ENCODE measurements at places on chromosomes 3 and 15.
A peak's percentile ranks its signal among the peaks of the same experiment; 100 is the strongest.

GRCh38 chr15:101008158-101009139 lies 89.3 kb downstream of the LRRK1 start:
- H3K27me3 ChIP-seq, result no peaks in the 10 kb centered on the region
- peak overlapping the region; percentile 36 for H3K4me3 ChIP-seq
- peaks cover 4% of the 10 kb centered on the region for H3K4me1 ChIP-seq
- H3K36me3 ChIP-seq, result no peaks in the 10 kb centered on the region

DNA sequence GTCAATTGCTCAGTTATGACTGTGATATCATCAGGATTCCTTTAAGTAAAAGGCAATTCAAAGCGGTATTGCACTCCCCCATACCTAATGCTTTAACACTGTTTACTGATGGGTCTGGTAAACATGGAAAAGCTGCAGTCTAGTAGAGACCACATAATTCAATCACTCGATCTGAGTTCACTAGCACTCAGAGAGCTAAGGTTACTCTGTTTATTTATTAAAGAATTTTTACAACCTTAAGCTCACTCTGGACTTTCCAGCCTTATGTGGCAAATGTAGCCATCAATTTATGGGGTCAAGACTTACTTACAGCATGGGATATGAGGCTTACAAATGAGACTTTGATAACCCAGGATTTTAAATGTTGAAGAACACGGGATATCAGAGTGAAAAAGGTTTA lies 18.4 kb upstream of the CCR2 start:
- H3K4me1 ChIP-seq, result no peaks in the 10 kb centered on the region
- H3K36me3 ChIP-seq, result no peaks in the 10 kb centered on the region
- no peak overlapping the region for H3K27ac ChIP-seq
- no peak overlapping the region for H3K4me3 ChIP-seq
- H3K27me3 ChIP-seq, result no peaks in the 10 kb centered on the region

- H3K27me3 ChIP-seq, result no peaks in the 10 kb centered on the region
- H3K4me1 ChIP-seq, result peaks cover 17% of the 10 kb centered on the region
- H3K36me3 ChIP-seq, result no peaks in the 10 kb centered on the region
- no peak overlapping the region for H3K4me3 ChIP-seq
- H3K27ac ChIP-seq, result peak overlapping the region; percentile 71
Measured at GRCh38 chr15:88649286-88649733, 10.5 kb downstream of the ISG20 start.

DNA sequence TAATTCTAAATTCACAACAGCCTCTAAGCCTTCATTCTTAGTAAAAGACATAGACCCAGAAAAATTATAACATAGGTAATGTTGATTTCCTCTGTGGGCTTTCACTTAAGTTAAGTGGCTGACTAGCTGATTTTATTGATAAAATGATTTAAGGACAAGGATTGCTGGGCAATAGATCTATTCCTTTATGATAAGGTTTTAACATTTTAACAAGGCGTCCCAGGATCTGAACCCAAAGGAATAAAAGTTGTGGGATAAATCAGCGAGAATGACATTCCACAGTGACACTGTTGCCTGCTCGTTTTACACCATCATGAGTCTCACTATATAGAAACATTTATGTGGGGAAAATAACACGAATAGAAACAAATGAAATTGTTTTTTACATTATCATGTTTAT lies 1151.0 kb downstream of the ZPLD1 start:
- no peaks in the 10 kb centered on the region for H3K27me3 ChIP-seq
- H3K4me3 ChIP-seq, result no peak overlapping the region
- H3K4me1 ChIP-seq, result no peaks in the 10 kb centered on the region
- DNase-seq, result no peak

DNA sequence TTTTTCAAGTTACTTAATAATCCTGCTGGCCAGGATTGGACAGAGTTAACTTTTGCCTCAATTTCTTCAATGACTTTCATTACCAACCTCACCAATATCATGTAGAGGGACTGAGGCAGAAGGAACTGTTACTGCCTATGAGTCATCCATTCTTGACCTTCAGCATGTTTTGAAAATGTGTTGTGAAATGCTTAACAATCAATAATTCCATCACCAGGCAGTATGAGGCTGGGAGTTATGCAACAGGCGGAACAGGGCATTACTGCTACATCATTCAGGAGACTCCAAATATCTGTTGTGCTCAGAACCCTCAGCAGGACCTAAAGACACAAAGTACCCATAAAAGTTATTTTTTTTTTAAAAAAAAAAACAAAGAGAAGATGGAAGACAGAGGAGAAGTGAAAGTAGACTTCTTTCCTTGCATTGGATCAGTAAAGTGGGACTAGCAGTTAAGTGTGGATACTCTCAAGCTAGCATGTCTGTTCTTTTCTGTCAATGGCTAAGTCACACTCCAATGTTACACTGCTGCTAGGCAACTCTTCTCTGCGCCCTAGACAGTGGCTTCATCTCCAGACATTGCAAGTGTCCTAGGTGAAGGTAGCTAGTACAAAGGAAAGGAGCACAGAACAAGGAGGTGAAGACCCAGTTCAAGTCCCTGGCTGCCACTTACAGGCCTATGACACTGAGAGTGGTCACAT lies 184.9 kb upstream of the LPP start:
- H3K36me3 ChIP-seq, result no peaks in the 10 kb centered on the region
- H3K4me3 ChIP-seq, result no peak overlapping the region
- no peak overlapping the region for H3K27ac ChIP-seq
- H3K4me1 ChIP-seq, result no peaks in the 10 kb centered on the region
- no peak for DNase-seq

DNA sequence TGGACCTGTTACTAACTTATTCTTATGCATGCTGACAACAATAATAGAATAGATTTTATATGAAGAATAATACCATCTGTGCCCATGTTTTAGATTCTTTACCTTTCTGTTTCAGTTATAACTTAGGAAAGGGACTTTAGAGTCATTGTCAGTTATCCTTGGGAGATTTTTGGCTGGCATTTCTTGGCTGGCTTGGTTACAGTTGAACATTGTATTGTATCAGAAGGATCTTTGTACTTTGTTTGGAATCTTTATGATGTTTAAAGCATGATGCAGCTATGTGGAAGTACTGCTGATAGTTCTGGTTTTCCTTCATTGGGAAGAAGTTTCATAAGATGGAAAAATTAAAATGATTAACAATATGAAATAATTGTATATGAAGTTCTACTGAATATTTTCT lies 19.9 kb downstream of the ABHD5 start:
- no peak for DNase-seq
- no peaks in the 10 kb centered on the region for H3K4me1 ChIP-seq
- H3K4me3 ChIP-seq, result no peak overlapping the region
- H3K27ac ChIP-seq, result no peak overlapping the region
- H3K36me3 ChIP-seq, result no peaks in the 10 kb centered on the region

DNA sequence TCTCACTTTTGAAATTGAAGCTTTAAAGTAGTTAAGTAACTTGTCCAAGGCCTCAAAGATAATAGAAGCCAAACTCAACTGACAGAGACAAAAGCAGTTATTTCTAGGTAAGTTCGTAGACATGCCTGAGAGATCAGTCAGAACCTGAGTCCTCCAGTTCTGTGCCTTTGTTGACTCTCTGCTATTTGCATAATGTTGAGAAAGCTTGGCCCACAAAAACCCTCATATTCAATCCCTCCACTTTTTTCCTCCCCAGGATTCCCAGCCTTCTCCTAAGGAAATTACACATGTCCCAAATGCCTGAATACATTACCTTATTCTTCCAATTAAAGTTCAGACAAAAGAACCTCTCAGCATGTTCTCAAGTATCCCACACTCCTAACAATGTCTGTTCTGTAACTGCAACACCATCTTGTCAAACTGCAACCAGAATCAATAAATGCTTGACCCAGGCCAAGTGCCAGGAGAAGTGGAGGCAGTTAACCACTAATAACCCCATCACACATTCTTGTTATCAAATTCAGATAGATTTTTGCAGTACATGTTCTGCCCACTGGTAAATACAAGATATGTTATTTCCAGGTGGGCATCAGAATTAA lies 217.8 kb downstream of the LRRC3B start:
- no peak overlapping the region for H3K4me3 ChIP-seq
- H3K36me3 ChIP-seq, result no peaks in the 10 kb centered on the region
- no peaks in the 10 kb centered on the region for H3K27me3 ChIP-seq
- no peaks in the 10 kb centered on the region for H3K4me1 ChIP-seq

Data from colonic mucosa (tissue), 4 donors.